ENCODE measurements at places on chromosomes 11 and 22.

DNA sequence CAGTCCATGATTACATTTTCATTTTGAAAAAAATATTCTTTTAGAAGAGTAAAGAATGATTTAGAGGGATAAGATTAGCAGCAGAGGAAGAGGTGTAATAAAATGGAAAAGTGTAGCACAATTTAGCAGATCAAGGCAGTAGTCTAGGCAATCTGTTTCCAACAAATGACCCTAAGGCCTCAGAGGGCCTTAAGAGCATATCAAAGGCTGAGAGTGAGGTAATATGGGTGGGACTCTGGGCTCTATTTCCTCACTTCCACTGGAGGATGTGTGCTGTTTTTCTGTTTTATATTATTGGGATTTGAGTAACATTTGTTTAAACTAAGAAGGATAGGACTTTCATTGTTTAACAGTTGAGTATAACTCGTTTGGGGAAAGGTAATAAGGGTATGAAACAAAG lies 28.8 kb downstream of the CCDC81 start:
- no peak for DNase-seq

DNA sequence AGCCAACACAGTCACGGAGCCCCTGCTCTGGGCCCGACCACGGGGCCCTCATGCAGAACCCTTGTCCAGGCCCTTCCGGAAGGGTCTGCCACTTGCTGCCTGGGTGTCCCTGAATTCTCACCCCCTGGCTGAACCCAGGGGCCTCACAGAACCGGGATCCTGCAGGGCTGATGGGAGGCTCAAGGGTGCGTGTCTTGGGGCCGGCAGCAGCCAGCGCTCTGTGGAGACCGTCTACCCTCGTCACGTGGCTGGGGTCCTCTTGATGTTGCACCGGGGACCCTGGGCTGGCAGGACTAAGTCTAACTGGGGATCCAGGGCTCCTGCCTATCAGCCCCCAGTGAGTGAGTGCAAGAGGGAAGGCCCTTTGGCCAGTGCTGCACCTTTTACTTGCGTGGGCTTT lies 19.3 kb upstream of the CCDC188 start:
- no peak for DNase-seq

DNA sequence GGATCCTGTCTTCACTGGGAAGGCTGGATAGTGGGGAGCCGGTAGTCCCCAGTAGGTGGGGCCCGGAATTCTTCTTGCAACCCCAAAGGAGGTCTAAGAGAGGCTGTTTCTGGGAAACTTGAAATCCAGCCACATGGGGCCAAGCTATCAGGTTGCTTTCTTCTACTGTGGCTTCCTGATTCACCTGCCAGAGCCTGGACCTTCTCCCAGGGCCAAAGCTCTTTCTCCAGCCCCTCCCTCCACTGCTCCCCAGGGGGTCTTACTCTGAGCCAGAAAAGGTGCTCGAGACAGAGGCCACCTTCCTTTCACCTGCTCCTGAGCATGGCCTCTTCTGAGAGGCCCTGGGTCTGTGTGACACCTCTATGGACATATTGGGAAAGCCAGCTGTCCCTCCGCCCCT lies 9.1 kb downstream of the TST start:
- peak; percentile 10 for DNase-seq

DNA sequence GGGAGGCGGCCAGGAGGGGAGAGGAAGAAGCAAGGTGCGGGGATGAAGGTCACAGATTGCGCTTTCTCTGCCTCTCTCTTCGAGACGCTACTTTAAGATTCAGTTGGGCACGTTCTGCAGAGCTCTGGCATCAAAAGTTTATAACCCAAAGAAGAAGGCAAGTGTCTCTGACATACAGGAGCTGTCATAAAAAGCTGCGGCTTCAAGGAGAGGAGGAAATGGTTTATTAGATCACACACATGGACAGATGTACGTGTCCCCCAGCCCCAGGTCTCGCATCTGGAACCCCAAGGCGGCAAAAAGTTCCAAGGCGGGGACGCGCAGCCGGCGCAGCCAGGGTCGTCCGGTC lies 589.0 kb downstream of the OPCML start:
- DNase-seq = no peak

GRCh38 chr11:22920939-22921565 lies 60.8 kb upstream of the CCDC179 start:
- DNase-seq = peak; percentile 16

DNA sequence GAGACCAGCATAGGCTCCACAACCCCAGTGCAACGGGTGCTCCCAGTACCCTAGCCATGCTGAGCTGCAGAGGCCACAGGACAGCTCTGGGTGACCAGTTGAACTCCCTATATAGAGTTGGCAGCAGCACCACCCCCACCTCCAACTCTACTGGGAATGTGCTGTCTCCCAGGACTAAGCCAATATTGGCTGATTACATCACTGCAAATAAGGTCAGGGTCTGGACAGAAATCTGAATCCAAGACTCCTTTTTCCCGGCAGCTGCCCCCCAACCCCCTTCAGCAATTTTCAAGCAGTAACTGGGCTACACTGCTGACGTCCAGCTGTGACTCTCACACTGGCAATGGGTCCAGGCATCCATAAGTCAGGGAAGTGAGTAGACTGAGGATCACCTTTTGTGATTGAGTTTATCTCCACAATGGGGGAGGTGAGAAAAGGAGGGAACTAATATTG lies at the start of gene HPX:
HPX (minus strand) TSS at position 82 of the 453 bp plus-strand sequence; CDS start at position 58, 24 bp downstream.
- DNase-seq = no peak

GRCh38 chr11:69971741-69972140 lies 106.4 kb upstream of the ANO1 start:
- no peak for DNase-seq

GRCh38 chr11:22416462-22416861 lies 78.3 kb downstream of the SLC17A6 start:
- no peak for DNase-seq

DNA sequence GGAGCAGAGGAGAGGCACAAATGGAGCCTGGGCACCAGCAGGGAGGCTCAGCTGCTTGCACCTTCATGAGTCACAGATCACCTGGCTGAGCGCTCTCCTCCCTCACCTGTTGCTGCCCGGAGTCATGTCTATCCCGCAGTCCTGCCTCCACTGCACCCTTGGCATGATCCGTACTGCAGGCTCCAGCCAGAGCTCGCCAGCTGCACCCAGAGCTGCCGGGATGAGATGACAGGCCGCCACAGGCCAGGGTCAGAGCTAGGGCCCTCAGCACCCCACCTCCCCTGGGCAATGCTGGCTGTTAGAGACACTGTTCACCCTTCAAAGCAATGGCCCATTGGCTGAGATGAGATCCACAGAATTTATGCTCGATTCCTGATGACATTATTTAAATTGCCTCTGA lies 702.8 kb downstream of the TBC1D22A start:
- no peak for DNase-seq

DNA sequence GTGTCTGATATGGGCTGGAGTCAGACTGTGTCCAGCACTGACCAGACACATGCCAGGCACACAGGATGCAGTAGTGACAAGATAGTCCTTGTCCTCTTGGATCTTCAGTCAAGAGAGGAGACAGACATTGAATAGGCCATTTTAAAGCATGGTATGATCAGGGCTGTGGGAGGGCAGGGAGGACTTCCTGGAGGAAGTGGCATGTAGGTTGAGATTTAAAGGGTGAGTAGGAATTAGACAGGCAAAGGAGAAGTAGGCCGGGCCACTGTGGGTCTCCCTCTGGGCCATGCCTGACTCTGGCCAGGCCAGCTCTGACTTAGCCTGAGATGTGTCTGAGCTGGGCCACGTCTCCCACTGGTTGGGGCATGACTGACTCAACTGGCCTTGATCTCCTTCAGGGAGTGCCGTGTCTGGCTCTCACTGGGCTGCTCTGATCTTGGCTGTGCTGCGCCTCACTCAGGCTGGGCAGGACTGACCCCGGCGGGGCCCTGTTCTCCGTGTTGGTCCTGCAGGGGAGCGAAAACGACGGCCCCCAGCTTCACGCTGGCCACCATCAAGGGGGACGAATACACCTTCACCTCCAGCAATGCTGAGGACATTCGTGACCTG lies 71.2 kb downstream of the MYO7A start:
- DNase-seq = no peak

DNA sequence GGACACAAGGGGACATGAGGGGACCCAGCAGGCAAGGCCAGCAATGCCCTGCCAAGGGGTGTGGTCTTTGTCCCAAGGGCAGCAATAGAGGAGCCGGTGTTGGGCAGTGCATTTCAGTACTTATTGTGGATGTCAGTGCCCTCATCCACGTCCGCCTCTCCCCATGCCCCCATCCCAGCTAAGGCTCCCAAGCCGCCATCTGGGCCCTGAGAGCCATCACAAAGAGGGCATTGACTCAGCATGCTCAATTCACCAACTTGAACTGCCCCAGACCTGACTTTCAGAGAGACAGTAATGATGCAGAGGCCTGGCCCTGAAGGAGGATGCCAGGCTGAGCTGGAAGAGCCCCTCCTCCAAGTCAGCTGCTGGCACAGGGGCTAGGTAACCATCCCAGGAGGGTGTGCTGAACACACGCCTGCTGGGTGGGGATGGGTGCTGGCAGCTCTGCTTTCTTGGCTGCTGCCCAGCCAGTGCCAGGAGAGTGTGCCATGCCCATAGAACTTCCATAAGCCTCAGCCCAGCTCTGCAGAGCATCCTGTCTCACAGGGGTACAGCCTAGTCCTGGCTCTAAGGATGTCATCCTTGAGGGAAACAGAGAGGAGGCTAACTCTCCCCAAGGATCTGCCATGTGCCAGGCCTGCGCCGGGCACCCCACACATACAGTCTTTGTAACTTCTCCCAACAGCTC lies 46.5 kb downstream of the PDE2A start:
- no peak for DNase-seq

DNA sequence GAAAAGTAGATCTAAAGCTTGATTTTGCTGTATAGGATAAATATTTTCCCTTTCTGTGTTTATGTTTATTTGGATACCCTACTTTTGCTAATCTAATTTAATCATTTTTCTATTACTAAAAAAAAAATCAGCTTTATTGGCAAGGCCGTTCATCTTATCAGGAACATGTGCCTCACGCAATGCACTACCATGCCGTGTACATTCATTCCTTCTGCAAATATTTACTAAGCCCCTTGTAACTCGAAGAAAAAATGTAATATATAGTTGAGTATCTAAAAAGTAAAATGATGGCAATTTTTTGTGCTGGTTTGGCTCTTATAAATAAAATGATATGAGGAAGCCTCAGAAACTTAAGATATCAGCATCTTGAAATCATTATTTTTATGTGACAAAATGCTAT lies 8.9 kb downstream of the UVRAG start:
- no peak for DNase-seq

- DNase-seq = no peak
These were observed 41.1 kb downstream of the BCR start for GRCh38 chr22:23221351-23221804.

DNA sequence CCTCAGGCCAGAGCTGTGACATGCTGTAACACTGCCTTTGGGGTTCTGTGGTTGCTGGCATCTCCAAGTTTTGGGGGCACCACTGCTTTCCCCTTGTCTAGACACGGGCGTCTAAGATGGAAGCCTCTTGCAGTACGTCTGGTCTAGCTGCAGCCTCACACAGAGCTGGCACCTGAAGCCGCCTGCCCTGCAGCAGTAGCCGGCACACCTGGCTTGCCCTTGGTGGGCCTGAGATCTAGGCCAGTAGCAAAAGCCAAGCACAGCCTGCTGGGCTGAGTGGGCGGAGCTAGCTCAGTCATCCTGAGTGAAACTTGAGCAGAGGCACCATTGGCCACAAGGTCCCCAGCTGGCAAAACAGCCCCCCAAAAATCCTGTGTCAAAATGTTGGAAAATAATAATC lies 154.2 kb downstream of the DLG2 start:
- DNase-seq = no peak

DNA sequence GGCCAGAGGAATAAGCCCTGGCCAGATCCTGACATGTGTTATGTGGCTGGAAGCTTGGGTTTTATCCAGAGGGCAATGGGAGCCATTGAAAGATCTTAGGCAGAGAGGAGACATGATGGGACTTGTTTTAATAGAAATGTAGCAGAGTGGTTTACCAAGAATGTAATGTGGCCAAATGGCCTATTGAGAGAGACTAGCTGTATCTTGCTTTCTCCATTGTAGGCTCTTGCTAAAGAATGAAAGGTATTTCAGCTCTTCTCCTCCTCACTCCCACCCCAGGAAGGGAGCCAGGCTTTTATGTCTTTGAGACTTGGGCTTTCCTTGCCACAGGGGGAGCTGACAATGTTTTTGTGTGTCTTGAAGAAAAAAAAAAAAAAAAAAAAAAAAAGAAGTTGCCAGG lies 82.3 kb downstream of the TRIM29 start:
- DNase-seq = no peak

DNA sequence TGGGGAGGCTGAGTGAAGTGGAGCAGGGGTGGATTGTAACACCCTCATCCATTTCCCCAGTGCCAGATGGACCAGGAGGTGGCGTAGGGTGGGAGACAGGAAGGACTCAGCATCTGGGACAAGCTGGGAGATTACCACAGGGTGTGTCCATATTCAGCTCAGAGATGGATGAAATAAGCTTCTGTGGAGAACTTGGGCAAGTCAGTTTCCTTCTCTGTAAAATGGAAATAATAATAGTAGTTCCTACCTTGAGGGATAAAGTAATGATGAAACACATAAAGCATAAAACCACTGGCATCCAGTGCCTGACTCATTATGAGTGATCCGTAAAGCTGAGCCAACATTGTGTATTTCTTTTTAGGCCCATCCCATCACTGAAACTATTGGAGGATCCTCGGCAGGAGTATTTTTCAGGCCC lies 607 bp upstream of the ROBO4 start:
- DNase-seq = no peak

GRCh38 chr11:65776710-65777141 lies 4.0 kb downstream of the AP5B1 start:
- DNase-seq = no peak

- no peak for DNase-seq
These were observed 5.3 kb downstream of the PICALM start for GRCh38 chr11:86063536-86063935.

DNA sequence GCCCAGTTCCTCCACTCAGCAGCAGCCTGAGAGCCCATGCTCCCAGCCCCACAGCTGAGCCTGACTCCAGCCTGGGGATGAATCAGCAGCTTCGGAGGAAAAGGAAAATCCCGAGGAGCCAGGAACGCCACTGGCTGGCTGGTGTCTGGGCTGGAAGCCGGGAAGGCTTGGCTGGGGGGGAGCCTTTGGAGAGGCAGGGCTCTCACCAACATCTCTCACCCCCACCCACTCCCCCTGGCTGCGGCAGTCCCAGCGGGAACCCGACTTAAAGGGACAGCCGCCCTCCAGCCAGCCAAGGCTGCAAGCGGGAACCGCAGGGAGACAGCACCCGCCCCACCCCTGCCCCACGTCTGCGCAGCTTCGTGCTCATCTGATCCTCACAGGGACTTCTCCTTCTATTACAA lies 28.4 kb downstream of the KIAA0930 start:
- DNase-seq = no peak

DNA sequence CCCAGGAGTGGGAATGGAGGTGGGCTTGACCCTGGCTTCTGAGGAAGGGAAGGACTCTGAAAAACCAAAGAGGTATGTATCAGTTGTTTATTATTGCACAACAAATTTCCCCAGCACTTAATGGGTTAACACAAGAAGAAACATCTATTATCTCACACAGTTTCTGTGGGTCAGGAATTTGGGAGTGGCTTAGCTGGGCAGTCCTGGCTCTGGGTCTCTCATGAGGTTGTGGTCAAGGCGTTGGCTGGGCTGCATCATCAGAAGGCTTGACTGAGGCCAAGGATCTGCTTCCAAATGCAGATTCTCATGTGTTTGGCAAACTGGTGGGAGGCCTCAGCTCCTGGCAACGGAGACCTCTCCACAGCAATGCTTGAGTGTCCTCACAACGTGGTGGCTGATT lies 17.5 kb upstream of the SMIM38 start:
- no peak for DNase-seq
